Stimulated activated CD4-positive, alpha-beta T cell treated with anti-CD3 and anti-CD28 coated beads, TNF-alpha, amount 100 ng/mL, for 1 hour (primary cell): ENCODE measurements at places on chromosomes 13 and 19.

- no peak for DNase-seq
These were observed at the start of gene MARK4 for GRCh38 chr19:45250832-45251451. MARK4 (plus strand) TSS chr19:45251271; CDS start chr19:45251589, 318 bp downstream.

DNA sequence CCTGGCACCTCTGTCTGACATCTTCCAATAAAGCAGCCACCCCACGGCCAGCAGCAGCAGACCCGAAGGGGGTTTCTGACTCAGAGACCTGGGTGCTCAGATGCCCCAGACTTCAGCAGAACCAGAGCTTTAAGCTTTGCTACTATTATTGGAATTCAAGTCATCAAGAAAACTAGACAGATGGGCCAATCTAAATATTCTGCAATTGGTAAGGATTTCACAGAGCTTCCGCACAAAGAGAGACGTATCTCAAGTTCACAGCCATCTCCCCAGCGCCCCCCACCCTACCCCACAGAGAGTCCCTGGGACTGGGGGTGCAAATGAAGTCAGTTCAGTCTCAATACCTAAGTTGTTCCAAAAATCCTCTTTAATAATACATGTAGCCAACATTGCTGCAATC lies 38.8 kb downstream of the RAB20 start:
- no peak for DNase-seq

- no peak for DNase-seq
These were observed at the start of gene CYP4F8 for GRCh38 chr19:15614507-15615379. CYP4F8 (plus strand) TSS chr19:15615218; CDS start chr19:15615617, 399 bp downstream.

DNA sequence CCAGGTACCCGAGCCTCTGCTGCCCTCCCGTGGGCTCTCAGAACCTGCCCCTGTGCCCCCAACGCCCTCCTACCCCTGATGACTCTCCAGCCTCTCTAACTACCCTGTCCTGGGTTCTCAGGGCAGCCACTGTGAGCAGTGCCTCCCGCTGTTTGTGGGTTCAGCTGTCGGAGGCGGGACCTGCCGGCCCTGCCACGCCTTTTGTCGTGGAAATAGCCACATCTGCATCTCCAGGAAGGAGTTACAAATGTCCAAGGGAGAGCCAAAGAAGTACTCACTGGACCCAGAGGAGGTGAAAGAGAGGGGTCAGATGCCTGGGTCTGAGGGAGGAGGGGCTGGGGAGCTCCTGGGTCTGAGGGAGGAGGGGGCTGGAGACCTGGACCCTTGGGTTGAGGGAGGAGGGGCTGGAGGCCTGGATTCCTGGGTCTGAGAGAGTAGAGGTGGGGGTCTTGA lies 20.0 kb downstream of the CNFN start:
- no peak for DNase-seq

DNA sequence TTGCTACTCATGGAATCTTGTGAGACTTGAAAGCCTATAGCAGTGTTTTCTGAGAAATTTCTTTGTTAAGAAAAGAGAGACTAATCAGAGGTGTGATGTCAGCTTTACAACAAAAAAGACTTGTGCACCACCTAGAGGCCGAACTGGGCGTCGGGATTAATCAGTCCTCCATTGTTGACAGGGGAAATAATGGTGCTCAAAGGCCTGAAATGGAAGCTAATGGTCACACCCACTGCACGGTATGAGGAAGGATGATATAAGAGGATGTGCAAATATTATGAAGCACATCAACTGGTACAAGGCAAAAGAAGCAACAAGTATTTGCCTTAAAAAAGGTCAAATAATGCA lies 480.2 kb upstream of the MIR17HG start:
- no peak for DNase-seq

DNA sequence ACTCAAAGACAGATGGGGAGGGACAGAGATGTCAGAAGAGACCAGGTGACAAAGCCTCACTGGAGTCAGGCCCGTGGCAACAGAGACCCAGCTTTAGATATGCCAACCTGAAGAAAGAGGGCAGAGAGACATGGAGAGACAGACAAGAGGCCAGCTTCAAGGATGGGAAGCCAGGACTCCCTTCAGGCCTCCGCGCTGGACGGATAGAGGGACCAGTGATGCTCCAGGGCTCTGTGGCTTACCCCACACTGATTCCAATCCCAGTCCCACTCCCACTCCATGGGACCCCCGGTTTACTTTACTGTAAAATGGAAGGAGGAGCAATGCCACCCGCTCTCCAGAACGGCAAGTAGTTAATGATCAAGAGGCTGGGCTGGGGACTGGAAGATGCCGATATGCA lies 1.7 kb upstream of the ETV2 start:
- DNase-seq: no peak

DNA sequence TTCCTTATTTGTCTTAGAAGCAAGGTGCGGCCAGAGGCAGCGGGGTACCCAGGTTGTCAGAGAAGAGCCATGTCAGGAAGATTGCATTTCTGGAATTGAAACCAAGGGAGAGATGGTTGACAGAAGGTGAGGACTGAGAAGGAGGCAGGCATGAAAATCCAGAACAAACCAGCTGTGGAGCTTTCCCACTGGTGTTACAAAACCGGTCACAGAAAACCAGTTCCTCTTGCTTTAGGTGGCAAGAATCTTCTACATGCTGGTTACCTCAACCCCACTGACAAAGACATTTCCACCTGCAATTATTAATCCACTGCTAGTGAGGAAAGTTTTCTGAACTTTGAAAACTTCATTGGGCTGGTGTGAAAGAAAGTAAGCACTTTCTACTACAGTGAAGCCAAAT lies 64.0 kb upstream of the MED4 start:
- DNase-seq: no peak

- no peak for DNase-seq
These were observed 132.7 kb downstream of the UGGT2 start for GRCh38 chr13:95920485-95920884.

DNA sequence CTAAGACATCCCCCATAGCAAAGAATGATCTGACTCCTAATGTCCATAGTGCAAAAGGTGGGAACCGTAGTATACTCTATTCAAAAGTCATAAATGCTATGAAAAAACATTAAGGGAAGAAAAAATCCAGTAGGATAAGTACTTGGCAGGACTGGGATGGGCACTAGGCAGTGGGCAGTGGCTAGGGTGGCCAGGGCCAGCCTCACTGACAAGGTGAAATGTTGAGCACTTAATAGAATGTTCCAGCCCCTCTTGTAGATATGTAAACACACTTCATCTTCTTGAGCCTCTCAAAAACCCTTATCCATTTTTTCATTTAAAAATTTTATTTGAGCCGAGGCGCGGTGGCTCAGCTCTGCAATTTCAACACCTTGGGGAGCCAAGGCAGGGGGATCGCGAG lies 1.5 kb upstream of the CLEC4G start:
- DNase-seq: no peak

GRCh38 chr19:13629687-13630357 lies 123.5 kb upstream of the CACNA1A start:
- no peak for DNase-seq

GRCh38 chr13:102593466-102593865 lies 3.3 kb upstream of the TPP2 start:
- DNase-seq: no peak

- DNase-seq: no peak
These were observed 33.7 kb downstream of the SHISA2 start for GRCh38 chr13:26017932-26018665.

- no peak for DNase-seq
These were observed 955.7 kb upstream of the SLC10A2 start for GRCh38 chr13:104021806-104022397.

GRCh38 chr19:58380037-58380661 lies 681 bp downstream of the ZNF837 start:
- no peak for DNase-seq

GRCh38 chr19:46629546-46630025 lies 4.7 kb upstream of the PTGIR start:
- no peak for DNase-seq

- DNase-seq: no peak
These were observed 1.4 kb downstream of the ZNF575 start for GRCh38 chr19:43534305-43534815.

- DNase-seq: no peak
These were observed 75.2 kb downstream of the CAB39L start for GRCh38 chr13:49368688-49369087.

GRCh38 chr19:5690955-5691821 lies 1.1 kb downstream of the RPL36 start:
- no peak for DNase-seq

DNA sequence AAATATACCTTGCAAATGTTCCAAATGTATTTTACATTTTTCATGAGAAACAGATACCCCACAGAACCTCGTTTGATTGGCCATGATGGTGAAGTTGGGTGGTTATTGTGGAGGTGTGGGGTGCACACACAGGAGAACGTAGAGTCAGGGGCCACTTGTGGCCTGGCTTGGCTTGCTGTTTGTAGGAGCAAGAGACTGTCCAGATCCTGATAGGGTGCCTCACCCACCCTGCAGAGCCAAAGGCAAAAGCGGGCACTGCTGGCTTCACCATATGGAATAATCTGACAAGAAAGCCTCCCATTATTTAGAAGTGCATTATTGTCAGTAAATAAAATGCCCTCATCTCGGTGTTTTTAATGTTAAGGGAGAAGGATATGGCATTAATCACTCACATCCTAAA lies 330.2 kb downstream of the TEX29 start:
- no peak for DNase-seq

GRCh38 chr19:49845414-49845813 lies 5.5 kb upstream of the PTOV1 start:
- no peak for DNase-seq

- DNase-seq: no peak
These were observed 1.5 kb downstream of the GPR18 start for GRCh38 chr13:99256709-99257108.

GRCh38 chr13:110662777-110663443 lies 43.0 kb downstream of the CARS2 start:
- DNase-seq: no peak

- no peak for DNase-seq
These were observed 300.4 kb downstream of the DLEU7 start for GRCh38 chr13:50543141-50543540.

GRCh38 chr19:11242864-11243797 lies 3.7 kb downstream of the ANGPTL8 start:
- DNase-seq: peak; percentile 65

- DNase-seq: no peak
These were observed 13.8 kb downstream of the PAK4 start for GRCh38 chr19:39139305-39139874.

DNA sequence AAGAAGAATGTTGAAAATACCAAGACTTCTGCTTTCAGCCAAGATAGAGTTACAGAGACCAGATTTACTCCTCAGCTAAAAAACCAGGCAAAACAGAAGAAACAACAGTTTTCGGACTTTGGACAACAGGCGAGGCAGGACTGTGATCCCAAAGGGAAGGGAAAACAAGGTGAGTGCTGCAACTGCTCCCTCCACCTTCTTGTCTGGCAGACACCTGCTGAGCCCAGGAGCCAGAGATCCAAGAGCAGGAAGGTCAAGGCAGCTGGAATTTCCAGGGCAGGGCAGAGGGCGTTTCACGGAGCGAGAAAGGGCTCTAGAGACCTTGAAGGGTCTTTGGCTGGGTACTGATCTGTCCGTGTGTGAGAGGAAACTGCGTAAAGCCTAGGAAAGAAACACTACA lies 32.9 kb upstream of the SLC7A9 start:
- no peak for DNase-seq

DNA sequence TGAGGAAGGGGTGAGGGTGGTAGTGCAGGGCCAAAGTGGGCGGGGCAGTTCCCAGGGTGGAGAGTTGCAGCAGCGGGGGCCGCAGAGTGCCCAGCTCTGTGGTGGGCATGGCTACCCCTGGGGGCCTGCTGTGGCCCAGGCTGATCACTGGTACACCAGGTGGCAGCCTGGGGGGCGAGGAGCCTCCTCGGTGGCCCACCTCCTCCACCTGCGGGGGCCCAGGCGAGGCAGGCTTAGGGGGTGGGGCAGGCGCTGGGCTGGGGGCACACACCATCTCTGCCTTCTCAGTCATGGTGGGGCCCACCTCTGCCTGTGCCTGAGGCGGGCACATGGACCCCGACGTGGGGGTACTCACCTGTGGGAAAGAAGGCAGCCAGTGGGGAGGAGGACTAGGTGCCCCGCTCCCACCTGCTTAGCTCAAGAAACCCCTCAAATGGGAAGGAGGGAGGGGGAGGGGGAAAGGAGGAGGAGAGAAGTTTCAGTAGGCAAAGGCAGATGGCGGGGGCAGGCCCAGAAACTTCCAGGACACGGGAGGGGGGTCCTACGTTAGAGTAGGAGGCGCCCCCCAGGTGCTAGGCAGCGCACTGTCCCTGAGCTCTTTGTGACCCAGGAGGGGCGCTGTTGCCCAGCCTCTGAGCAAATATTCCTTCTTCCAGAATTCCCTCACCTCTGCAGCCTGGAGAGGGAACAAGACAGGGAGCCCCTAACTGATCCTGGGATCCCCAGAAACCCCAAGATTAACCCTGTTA lies 1.6 kb downstream of the LYL1 start:
- DNase-seq: no peak

GRCh38 chr13:80870186-80870585 lies 529.3 kb upstream of the SPRY2 start:
- DNase-seq: no peak

- DNase-seq: no peak
These were observed 19.6 kb upstream of the QTRT1 start for GRCh38 chr19:10681658-10682057.

DNA sequence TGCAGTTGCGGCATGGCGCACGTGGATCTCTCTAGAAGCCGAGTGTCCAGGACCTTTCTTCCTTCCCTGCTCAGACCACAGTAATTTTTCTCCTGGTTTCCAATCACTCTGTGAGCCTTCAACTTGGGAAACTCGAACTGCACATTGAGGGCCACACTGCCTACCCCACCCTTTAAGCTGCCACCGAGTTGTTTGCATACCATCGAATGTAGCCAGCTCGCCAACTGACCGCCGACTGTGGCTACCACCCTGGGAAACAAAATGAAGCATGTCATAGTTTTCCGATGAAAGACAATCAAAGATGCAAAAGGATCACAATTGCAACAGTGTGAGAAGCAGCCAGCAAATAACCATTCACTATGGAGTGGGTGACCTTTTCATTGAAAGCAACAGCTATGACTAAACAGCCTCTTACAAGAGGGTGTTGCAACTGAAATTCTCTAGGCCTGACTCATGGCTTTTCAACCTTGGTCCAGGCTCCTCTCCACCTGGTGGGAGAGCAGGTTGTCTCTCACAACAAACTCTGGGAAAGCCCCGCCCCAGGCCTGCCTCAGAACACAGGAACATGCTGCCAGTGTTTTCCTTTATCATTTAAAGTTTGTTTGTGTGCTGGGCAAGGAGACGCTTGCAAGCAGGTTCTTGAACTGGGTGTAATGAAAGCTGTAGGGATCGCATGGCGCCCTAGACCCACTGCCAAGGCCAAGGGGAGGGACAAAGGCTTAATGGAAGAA lies 141.7 kb upstream of the SERP2 start:
- no peak for DNase-seq

GRCh38 chr13:33193428-33193974 lies 92.1 kb downstream of the STARD13 start:
- DNase-seq: no peak
